SJSA1 (cell line): ENCODE measurements at places on chromosomes 6 and 20.

- no peak for DNase-seq
These were observed 395.1 kb downstream of the EPM2A start for GRCh38 chr6:145340256-145340655.

DNA sequence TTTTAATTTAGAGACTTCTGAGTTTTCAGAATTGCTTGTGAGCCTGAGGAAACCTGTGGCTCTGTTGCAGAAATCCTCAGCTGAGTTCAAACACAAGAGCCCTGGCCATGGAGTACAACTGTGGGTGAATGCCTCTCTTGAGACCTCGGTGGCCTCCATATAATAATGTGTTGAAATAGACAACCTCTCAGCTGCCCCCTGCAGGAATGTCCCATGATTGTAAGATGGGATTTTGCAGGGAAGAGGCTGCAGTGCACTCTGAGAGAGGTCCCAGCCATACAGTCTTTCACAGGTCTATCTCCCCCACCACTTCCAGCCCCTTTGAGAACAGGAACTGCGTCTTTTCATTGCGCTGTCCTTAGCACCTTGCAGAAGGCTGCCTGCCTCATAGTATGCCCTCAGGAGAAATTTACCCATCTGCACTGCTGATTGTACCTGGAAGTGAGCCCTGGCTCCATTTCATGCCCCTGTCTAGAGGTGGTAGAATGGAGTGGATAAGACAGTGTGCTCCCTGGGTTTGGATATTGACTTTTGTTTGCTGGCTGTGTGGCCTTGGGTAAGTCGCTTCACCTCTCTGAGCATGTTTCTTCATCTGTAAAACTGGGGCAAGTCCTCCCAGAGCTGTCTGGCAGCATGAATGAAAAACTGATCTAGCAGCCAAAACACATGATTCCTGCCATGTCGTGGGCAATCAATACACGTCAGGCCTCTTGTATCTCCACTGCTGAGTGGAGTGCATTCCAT is 16.8 kb upstream of the CDH22 start:
- peak; percentile 19 for DNase-seq

DNA sequence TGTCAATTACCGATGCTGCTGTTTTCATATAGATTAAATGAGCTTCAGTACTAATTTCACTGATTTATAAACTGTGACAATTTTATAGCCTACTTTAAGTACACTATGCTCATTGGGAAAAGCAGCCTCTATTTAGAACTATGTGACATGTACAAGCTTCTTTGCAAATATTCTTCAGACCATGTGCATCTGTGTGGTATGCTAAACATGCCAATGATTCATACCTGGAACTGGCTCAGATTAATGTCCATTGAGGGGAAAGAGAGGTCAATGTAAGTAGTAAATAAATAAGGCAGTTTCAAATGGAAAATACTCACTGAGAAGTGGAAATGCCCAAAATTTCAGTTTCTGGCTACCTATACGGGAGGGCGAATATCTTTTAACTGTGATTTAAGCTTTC is 777.7 kb downstream of the C6orf118 start:
- no peak for DNase-seq

- DNase-seq, result no peak
These were observed 13.8 kb upstream of the PTPRA start for GRCh38 chr20:2859330-2860121.

GRCh38 chr6:168158980-168159349 is 80.0 kb upstream of the FRMD1 start:
- no peak for DNase-seq

- no peak for DNase-seq
These were observed 54.4 kb downstream of the OPRM1 start for GRCh38 chr6:154093231-154094044.

- DNase-seq, result no peak
These were observed 120.2 kb upstream of the MLN start for GRCh38 chr6:33923857-33924514.

DNA sequence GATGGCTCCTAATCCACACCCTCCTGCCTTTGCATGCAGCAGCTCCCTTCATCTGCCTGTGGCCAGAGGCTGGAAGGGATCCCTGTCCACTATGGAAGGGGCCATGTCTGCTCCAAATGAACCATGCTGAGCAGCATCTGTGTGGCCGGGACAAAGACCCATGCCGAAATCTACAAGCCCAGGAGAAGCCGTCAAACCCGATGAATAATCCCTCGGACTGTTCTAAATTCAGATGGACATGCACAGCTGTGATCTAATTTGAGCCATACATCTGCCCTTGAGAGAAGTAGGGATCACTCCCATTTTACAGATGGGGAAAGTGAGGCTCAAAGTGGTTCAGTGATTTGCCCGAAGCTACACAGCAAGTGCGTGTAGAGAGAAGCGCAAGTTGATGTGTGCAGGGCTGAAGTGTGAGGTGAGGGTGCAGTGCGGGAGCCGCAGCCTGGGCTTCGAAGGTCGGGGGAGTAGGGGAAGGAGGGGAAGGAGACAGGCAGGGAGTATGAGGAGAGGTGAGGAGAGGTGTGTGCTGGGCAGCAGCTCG is 22.6 kb upstream of the CDH22 start:
- DNase-seq, result no peak

DNA sequence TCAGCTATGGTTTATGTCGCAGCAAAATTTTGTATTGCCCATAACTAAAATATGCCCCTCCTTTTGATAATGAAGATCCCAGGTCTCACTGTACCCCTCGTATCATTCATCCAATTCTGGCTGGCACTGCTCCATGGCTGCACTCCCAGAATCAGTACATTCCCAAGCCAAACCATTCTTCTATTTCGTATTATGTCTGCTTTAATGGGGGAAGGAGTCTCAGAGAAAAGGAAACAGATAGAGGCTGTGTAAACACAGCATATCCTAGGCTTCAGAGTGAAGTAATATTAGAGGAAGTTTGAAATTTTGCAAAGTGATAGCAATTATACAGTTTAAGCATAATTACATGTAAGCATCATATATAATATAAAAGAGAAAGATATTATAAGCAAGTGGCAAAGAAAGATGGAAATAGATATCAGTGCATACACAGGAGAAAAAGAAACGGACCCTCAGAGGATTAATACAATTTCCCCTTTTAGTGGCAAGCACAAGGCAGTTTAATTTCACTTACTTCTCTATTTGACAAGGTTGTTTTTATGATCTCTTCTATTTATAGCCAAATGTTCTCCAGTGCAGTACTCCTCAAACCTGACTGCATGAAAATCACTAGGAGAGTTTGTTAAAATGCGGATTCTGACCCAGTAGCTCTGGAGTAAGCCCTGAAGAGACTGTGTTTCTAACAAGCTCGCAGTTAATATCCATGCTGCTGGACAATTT is 56.5 kb upstream of the TENT5A start:
- DNase-seq, result no peak

DNA sequence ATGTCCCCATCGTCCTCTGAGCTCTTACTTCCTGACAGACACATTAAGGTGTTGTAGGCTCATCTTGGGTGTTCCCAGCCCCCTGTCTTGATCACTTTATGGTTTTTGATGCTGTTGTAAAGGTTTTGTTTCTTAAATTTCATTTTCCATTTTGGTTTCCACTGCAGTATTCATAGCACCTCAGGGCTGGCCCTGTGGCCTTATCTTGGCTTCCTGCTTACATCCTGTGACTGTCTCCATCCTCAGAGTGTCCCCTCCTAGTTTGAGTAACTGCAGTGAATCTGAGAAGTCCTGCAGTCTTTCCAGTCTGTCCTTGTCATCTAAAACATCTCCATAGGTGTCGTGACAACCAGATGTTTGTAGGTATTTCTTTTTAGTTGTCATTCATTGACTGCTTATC is 50.9 kb downstream of the JARID2 start:
- DNase-seq, result no peak

- no peak for DNase-seq
These were observed 54.3 kb upstream of the CNR1 start for GRCh38 chr6:88220493-88220892.

DNA sequence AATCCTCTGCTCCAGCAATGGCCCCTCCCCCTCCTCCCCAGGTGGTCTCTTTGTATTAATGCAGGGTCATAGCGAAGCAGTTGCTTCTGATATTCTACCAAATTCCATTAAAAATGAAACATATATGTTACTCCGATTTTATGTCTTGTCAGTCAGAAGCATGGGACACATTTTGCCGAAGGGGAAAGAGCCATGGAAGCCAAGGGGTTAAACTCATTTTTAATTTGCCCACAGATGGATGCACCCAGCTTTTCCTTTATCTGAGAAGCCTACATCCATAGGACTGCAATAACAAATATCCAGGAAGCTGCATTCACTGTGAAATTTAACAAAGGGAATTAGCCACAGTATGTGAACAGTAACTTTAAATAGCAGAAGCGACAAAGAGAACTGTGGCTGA is 688.2 kb downstream of the QKI start:
- no peak for DNase-seq

DNA sequence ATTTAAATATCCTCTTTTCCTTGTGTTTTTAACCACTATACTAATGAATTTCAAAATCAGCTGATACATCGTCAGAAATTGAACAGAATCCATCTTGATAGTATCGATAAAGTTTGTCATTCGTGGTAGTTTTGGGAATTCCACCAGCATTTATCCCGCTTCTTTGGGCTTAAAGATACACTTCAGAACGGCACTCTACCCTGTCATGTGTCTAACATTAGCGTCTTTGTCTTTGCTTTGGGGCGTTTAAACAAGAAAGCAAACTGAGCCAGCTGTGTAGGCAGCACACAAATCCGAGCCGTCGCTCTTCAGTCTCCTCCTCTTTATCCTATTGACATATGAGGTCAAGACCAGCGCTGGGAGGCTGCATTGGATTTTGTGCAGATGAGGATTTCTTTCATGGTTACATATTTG is 27.5 kb upstream of the NHSL1 start:
- DNase-seq, result no peak

DNA sequence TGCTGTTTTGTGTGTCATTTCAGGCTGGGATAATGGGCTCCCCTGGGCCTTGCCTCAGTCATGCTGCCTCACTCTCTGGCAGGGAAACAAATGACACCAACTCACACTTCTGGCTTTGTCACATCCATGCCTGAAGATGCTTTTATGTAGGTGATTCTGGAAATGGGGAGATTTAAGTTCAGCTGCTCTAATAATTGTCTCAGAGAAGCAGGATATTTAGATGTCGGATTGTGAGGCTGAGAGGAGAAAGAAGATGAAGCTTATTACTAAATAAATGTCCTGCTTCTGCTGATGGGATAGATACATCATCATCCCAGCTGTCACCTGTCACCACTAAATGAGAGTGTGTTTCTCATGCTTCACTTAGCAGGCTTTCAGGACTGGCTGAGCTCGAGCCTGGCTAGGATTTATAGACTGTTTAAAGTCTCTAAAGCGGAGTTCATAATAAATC is 480.2 kb upstream of the SPTLC3 start:
- DNase-seq, result no peak

DNA sequence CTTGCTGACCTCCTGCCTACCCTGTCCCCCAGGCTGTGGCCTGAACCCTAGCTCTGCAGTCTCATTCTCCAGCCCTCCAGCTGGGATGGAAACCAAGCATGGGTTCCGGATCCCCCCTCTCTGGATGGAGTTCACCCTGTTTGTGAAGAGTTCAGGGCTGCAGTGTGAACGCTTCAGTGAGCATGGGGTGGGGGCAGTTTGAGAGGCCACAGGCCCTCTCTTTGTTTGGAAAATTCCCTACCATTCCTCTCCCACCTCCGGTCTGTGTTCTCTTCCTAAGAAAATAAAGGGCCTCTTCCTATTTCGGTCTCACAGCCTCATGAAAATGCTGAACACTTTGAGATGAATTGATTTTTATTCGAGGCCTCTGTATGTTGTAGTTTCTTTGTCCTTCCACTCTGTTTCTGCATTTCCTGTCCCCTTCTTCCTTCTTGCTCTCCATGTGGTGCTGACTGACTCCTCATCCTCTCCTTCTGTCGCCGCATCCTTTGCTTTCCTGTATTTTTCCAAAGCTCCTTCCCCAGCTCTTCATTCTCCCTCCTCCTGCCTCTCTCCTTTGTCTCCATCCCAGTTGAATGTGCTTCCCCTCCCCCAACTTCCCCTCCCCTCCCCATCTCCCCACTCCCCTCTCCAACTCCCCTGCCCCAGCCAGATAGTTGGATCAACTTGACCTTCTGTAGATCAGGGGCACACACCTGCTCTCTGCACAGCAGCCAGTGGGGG is 2.4 kb upstream of the KCNK5 start:
- no peak for DNase-seq

DNA sequence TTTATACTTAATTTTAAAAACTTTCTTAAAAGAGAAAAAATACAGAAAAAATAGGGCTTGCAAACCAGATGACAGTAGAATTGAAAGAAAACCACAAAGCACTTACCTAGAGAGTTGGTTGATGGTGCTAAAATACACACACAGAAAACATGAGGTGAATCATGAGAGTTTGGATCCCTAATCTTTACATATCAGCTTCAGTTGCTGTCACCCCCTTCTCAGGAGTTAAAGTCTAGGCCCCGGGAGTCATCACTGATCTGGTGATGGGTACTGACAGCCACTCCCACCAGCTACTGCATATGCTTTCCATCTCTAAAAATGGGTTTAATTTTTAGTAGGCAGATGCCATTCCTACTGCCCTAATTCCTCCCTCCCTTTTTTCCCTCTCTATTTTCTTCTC is 16.7 kb downstream of the TSBP1 start:
- DNase-seq, result no peak

DNA sequence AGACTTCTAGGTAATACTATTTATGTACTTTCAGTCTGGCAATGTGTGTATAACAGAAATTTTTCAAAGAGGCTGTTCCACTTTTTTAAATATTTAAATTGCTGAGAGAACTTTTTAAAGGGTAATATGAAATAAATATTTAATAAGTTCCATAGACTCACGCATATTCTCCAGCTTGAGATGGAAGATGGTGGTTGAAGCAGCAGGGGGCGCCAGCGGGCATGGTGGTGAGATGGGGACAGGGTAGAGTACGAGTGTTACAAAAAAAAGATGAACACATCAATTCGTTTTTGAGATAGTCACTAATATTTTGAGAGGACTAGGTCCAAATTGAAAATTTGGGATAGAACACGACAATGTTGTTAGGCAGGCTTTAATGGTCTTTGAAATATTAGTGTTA is 68.4 kb downstream of the RSPO3 start:
- DNase-seq, result peak; percentile 59

DNA sequence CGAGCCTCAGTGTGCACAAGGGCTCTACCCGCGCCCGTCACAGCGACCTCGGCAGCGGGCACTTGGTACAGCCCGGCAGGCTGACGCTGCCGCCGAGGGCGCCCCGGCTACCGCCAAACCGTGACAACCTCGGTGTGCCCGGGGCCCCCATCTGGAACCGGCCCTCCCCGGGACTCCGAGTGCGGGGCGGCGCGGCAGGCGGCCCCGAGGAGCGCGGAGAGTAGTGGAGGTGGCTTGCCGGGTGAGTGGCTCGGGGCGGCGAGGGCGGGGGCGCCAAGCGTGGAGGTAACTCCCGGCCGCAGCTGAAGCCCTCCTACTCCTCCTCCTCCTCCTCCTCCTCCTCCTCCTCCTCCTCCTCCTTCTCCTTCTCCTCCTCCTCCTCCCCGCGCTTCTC is at the start of gene ISM1:
Gene ISM1 (plus strand): TSS at position 371 of the 394 bp plus-strand sequence. CDS start 503 bp downstream, outside the sequence.
- no peak for DNase-seq

- DNase-seq, result no peak
These were observed 27.7 kb downstream of the DSE start for GRCh38 chr6:116398316-116399010.
